Right renal pelvis (tissue), 4 donors: ENCODE measurements at places on chromosomes 3 and 15. TPM values are rescaled to one million over a fixed set of nuclear protein-coding genes. Genes with fewer than 3 reads are reported as not detected.

The MKRN3 gene
- polyA plus RNA-seq, result 2.2 TPM

The COX5A gene
- polyA plus RNA-seq, result 214 TPM

The ISY1 gene
- polyA plus RNA-seq, result 48.6 TPM

The SERINC4 gene
- not detected for polyA plus RNA-seq
